ENCODE measurements at places on chromosomes 3 and 15. TPM values are rescaled to one million over a fixed set of nuclear protein-coding genes. Genes with fewer than 3 reads are reported as not detected.

The TGM4 gene
- 0.39 TPM for total RNA-seq

The GABRB3 gene
- total RNA-seq, result 98.3 TPM

The PRTG gene
- 8.6 TPM for total RNA-seq

The GOLGA6L10 gene
- 0.35 TPM for total RNA-seq

The GOLGA8G gene
- total RNA-seq, result not detected

The GOLGA6L4 gene
- 0.39 TPM for total RNA-seq

The HCN4 gene
- 0.38 TPM for total RNA-seq

The INAFM2 gene
- total RNA-seq, result 6.8 TPM

The MLH1 gene
- total RNA-seq, result 35.0 TPM

The GOLGA8Q gene
- total RNA-seq, result 0.09 TPM

The SLC22A14 gene
- total RNA-seq, result 0.12 TPM

The TOPAZ1 gene
- total RNA-seq, result not detected

Measured in A549 treated with dexamethasone at 1 μM for 4 hours (cell line).